ENCODE measurements at places on chromosomes 1 and 21. TPM values are rescaled to one million over a fixed set of nuclear protein-coding genes. Genes with fewer than 3 reads are reported as not detected.

OR2M3 gene
- not detected for total RNA-seq

ALPL gene
- total RNA-seq, result 4.0 TPM

SPRR1A gene
- total RNA-seq, result 6.1 TPM

ACKR1 gene
- total RNA-seq, result 8.5 TPM

OR2L13 gene
- not detected for total RNA-seq

MYCL gene
- 9.6 TPM for total RNA-seq

ETV3L gene
- not detected for total RNA-seq

KRTAP19-1 gene
- 11.4 TPM for total RNA-seq

SLFNL1 gene
- 0.30 TPM for total RNA-seq

DNA sequence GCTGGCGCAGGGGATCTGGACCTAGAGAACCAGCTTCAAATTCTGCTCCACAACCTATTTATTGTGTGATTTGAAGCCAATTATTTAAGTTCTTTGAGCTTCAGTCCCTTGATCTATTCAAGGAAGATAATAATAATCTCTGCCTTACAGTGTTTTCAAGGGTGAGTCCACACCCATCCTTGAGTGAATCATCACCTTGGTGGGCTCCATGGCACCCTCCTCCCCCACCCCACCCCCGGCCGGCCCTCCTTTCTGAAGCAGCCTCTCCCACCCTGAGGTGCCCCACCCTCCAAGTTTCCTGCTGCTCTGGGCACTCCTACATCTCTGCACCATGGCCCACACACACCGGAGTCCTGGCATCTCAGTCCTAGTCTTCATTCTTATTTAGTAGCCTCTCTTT is 38.3 kb downstream of the TCP10L start:
- no peak for DNase-seq

DNA sequence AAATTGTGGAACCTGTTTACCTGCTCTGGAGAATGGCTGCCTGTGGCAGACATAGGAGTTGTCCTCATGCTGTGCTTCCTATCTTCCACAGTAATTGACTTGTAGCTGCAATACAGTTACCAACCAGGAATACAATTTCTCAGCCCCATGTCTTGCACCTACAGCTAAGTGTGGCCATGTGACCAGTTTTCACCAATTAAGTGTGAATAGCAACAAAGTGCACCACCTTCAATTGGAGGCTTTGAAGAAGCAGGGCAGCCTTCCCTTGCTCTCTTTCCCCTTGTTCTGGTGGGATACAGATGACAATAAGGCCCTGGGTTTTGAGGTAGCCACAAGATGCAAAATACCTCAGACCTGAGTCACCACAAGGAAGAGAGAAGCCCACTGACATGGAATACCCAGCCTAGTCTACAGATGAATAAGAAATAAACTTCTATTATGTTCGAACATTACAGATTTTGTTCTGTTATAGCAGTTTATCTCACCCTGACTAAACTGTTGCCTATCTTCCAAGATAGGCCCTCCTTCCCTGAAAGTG is 70.2 kb upstream of the S1PR1 start:
- DNase-seq, result no peak

GRCh38 chr1:221165839-221166500 is 286.7 kb downstream of the HLX start:
- DNase-seq, result no peak

DNA sequence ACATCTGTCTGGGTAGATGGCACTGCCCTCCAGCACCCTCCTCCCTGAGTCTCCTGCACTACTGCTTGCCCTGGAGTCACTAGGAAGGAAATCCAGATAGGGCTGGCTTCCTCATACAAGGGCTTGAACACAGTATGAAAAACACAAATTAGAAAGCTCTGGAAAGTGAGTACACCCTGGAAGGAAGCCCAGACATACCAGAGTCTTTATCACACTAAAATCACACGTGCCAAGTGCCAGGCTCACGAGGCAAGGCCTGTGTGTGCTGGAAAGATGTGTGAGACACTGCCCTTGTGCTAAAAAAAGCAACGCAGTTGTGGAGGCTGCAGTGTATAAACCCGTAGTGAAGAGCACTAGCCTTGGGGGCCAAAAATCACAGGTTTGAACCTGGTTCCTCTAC is 28.3 kb upstream of the S100A7 start:
- DNase-seq, result no peak

- DNase-seq, result no peak
Measured at GRCh38 chr1:223339861-223340260, 24.1 kb downstream of the SUSD4 start.

DNA sequence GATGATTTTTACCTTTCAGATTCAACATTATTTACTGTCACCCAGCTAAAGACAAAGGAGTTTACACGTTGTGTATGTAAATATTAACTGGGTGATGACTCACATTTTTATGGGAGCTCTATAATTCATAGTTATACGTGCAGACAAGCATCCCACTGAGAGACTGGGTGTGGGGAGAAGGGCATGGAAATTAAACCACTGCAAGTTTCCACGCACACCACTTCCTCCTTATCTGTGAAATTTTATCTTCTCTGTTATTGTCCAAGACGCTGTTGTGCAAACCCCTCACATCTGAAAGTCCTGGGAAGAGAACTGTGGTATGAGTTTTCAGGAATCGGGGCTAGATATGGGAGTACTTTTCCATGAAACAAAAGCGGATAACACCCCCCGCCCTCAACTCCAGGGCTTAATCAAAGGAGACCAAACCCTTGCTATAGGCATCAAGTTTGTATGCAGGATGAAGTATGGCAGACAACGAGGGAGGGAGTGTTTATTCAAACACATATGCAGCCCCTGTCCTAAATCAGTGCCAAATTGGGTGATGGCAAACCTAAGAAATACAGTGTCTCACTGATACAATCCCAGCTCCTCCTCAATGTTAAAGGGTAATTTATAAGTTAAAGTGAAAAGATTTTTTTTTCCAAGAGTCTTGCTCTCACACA is 23.3 kb upstream of the DPT start:
- peak; percentile 7 for DNase-seq

- no peak for DNase-seq
Measured at GRCh38 chr1:231973830-231974229, 347.2 kb downstream of the DISC1 start.

- no peak for DNase-seq
Measured at GRCh38 chr1:243459059-243459458, 203.2 kb downstream of the SDCCAG8 start.

DNA sequence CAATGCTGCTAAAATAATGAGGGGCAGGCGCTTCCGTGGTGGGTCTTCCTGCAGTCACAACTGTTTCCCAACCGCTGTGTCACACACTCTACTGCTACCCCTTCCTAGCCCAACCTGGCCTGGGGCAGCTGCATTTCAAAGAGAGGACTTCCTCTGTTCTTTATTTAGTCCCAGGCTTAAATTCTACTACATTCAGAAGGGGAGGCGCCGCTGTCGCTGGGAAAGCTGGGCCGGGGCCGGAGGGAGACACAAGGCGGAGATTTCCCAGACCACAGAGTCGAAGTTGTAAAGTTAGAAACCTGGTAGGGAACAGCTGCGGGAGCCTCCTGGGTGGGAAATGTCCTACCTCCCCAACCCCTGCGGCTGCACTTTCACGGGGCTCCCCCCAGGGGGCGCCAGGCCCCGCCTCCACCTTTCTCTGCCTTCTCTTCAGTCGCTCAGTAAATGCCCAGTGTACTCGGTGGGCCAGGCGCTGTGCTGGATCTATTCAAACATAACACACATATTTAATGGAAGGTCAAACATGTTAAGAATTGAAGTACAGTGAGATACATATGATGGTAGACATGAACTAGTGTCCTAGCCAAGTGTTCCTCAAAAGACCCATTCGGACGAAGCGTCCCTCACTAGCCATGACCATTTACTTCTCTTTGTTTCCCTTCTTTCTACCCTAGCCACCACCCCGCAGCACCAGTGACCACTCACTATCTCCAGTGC is 23.1 kb downstream of the DYRK3 start:
- no peak for DNase-seq

Measured in skin of body (tissue), 3 donors.